Calu3 (cell line): ENCODE measurements at places on chromosomes 1 and 21. TPM values are rescaled to one million over a fixed set of nuclear protein-coding genes. Genes with fewer than 3 reads are reported as not detected.

Gene LRRC39
- total RNA-seq: 0.42 and 0.88 TPM in 2 replicates

Gene AJAP1
- total RNA-seq: not detected in 2 replicates

- no peaks in the 10 kb centered on the region for H3K27me3 ChIP-seq
- H3K4me1 ChIP-seq: peaks cover 38% of the 10 kb centered on the region
- peaks cover 37% of the 10 kb centered on the region for H3K36me3 ChIP-seq
- peak; percentile 57 for DNase-seq
- peak overlapping the region; percentile 98 for H3K4me3 ChIP-seq
Observed at GRCh38 chr1:225653463-225654276, 747 bp upstream of the ENAH start.

DNA sequence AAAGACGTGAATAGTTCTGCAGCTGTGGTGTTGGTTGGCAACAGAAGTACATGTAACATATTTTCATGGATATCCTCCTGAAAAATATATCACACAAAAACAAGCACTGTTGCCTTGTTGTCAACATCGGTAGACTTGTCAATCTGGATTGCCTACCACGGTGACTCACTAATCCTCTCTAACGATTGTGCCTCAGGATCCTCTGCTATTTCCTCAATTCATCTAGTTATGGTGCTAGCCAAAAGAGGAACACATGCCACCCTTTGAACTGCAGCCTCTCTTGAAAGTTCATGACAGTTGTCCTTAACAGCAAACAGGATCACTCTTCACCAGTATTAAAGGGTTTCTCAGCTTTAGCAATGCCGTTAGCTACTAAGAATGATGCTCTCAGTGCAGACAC lies 25.7 kb downstream of the RASAL2 start:
- H3K27ac ChIP-seq: peak overlapping the region; percentile 87
- peak overlapping the region; percentile 16 for H3K4me3 ChIP-seq
- peaks cover 51% of the 10 kb centered on the region for H3K4me1 ChIP-seq
- no peaks in the 10 kb centered on the region for H3K27me3 ChIP-seq

DNA sequence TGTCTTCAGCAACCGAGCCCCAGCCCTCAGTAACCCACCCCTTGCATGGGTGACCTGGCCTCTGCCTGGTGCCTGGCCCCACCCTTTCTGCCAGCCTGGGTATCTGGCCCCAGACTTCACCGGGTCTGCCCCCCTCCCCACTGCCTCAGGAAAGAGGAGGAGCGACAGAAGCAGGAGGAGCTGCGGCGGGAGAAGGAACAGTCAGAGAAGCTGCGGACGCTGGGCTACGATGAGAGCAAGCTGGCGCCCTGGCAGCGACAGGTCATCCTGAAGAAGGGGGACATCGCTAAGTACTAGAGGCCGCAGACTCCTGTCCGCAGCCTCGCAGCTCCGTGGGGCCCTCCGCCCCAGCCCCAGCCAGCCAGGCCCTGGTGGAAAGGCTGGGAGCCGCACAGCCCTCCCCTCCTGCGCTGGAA lies 6.1 kb downstream of the TNFRSF25 start:
- DNase-seq: no peak
- H3K4me1 ChIP-seq: no peaks in the 10 kb centered on the region
- no peaks in the 10 kb centered on the region for H3K27me3 ChIP-seq
- no peak overlapping the region for H3K27ac ChIP-seq

GRCh38 chr1:211487672-211488208 lies 4.2 kb downstream of the RD3 start:
- no peak for DNase-seq
- H3K27ac ChIP-seq: no peak overlapping the region
- H3K4me3 ChIP-seq: no peak overlapping the region
- no peaks in the 10 kb centered on the region for H3K36me3 ChIP-seq
- H3K4me1 ChIP-seq: no peaks in the 10 kb centered on the region
- peaks cover 36% of the 10 kb centered on the region for H3K27me3 ChIP-seq

GRCh38 chr1:94753171-94753972 lies 66.8 kb upstream of the SLC44A3 start:
- DNase-seq: no peak
- H3K4me3 ChIP-seq: no peak overlapping the region
- no peaks in the 10 kb centered on the region for H3K27me3 ChIP-seq

Gene TSEN15
- total RNA-seq: 51.7 and 62.6 TPM in 2 replicates
